ENCODE measurements at places on chromosomes 4 and X.
A peak's percentile ranks its signal among the peaks of the same experiment; 100 is the strongest.

GRCh38 chrX:100915562-100915961 lies 13.2 kb downstream of the XKRX start:
- DNase-seq, result no peak

- peak; percentile 50 for DNase-seq
Measured at GRCh38 chrX:1535241-1536041, 1.5 kb downstream of the P2RY8 start.

GRCh38 chr4:121252224-121252806 lies 88.2 kb upstream of the TNIP3 start:
- peak; percentile 70 for DNase-seq

GRCh38 chrX:133403984-133404383 lies 11.3 kb downstream of the GPC4 start:
- DNase-seq, result no peak

- DNase-seq, result no peak
Measured at GRCh38 chr4:148651991-148652390, 209.8 kb upstream of the NR3C2 start.

DNA sequence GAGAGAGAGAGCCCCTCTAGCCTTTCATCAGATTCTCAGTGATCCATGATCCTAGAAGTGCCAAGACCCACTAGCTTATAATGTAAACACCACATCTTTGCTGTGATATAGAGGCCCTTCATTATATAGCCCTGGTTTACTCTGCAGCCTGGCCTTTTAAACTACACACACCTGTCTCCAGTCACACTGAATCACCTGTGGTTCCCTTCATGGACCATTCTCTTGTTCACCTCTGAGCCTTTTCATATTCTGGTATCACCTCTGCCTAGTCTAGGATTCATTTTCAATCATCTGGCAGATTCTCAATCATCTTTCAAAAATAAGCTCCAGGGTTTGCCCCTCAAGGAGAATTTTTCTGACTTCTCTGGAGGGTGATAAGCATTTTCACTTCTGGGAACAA lies 50.0 kb upstream of the CD40LG start:
- DNase-seq, result no peak

- no peak for DNase-seq
Measured at GRCh38 chr4:106305435-106306055, 10.5 kb downstream of the TBCK start.

- peak; percentile 68 for DNase-seq
Measured at GRCh38 chr4:153153339-153153871, 50.8 kb upstream of the TRIM2 start.

DNA sequence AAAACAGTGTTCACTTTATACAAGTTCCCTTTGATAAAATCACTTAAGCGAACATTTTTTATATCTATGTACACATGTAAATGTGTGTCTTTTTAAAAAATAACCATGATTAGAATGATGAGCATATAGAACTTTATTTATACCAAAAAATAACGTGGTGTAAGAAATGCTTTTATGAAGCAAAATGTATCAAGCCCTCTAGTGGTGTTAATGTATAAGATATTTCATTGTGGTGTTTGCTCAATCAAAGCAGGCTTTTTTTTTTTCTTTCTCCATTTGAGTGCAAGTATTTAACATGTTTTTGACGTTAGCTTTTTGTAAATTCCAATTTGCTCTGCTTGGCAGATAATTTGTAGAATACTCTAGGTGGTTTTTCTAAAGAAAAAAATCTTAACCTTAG lies 2092.4 kb upstream of the TENM3 start:
- no peak for DNase-seq

DNA sequence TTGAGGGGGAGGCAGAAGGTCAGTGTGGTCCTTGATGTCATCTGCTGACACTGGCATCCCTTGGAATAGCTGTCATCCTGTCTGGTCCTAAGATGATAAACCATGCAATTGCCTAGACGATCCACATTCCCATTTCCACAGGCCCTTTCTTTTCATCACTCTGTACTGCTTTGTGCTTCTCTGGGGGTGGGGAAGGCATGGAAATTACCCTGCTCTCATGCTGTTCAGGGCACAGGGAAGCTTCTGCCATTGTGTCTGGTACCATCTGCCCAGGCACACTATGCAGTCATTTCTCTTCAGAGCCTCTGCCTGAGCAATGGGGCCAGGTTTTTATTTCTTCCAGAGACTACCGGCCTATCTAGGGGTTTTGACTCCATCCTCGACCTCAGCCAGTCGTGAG lies 49.7 kb upstream of the ELOVL6 start:
- DNase-seq, result no peak

DNA sequence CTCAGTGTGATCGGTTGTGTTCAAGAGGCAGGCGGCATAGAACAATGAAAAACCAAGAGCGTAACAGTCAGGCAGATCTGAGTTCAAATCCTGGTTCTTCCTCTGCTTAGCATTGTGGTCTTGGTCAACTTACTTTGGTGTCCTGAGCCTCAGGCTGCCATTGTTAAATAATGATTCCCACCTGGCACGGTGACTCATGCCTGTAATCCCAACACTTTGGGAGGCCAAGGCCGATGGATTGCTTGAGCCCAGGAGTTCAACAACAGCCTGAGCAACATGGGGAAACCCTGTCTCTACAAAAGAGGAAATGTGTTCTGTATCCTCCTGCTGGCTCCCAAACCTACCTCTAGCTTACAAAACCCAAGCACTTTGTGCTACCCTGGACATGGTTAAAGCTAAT lies 129.0 kb upstream of the STX18 start:
- no peak for DNase-seq

GRCh38 chr4:129046055-129046959 lies 47.0 kb downstream of the SCLT1 start:
- no peak for DNase-seq

DNA sequence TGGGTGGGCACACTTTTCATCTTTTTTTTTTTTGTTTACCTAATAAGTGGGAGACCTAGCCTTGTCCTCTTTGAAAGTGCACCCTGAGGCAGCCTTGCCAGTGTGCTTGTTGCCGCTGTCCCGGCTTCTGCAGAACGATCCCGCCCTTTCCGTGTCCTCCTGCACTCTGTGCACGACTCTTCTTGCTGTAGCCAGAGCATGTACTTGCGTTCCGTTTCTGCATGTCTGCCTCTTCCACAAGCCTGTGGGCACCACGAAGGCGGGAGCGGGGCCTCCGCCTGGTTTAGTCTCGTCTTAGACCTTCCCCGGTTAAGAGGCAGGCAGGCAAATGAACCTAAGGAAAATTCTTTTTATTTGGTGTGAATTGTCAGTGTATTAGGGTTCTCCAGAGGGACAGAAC lies 32.6 kb upstream of the TBC1D14 start:
- DNase-seq, result no peak

DNA sequence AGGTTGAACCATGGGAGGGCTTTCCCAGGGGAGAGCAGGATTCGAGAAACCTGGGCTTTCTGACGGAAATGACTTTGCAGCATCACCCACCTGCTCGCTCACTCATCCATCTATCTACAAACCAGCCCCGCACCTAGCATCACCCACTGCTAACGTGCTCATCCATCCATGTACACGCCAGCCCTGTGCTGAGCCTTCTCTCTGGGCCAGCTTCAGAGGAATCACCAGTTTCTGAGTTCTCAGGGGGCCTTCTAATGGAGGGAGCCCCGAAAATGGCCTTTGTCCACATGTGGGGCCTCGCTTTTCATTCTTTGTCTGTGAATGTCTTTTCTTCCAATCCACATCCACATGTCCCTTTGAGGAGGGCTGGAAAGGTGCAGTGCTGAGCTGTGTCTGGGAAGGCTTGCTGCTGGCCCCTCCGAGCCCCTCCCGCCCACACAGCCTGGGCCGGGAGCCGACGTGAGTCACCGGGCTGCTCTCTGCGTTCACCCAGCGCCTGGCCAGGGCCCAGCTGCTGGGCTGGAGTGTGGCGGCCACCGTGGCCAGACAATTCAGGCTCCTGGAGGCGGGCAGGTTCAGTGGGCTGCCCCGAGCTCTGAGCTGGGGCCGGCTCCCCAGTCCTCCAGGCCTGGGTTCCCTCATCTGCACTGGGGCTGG lies 14.7 kb downstream of the SORCS2 start:
- no peak for DNase-seq

- no peak for DNase-seq
Measured at GRCh38 chr4:147103403-147103946, 157.8 kb upstream of the TTC29 start.

- no peak for DNase-seq
Measured at GRCh38 chr4:149711593-149712365, 103.9 kb downstream of the IQCM start.

GRCh38 chr4:86132468-86132867 lies 227.4 kb downstream of the MAPK10 start:
- no peak for DNase-seq

DNA sequence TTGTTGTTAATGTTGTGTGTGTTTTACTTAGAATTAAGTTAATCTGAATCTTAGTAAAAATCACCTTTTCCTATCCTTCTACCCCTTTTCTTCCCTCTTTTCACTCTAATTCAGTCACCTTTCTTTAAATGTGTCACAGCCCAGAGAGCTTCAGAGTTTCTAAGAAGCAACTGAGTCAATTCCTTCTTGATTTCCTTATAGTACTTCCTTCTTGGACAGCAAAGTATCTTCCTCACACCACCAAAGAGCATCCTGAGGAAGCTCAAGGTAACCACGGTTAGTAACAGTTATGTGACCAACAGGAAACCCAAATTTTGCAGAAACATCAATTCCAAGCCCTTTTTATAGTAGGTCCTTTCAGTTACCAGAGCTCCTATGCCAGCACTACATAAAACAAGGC lies 243.2 kb upstream of the BMP3 start:
- no peak for DNase-seq

- DNase-seq, result no peak
Measured at GRCh38 chrX:10199212-10199611, 42.4 kb downstream of the CLCN4 start.

DNA sequence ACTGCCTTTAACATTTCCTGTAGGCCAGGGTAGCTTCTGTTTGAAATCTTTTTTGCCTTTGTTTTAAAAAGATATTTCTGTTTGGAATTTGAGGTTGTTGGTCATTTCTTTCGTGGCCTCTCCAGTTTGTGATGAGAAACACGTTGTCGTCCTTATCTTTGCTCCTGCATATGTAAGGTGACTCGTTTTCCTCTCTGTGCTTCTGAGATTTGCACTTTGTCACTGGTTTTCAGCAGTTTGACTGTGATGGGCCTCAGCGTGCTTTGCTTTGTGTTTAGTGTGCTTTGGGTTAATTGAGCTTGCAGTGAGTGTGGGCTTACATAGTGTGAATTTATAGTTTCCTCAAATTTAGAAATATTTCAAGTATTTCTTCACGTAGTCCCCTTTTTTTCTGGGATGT lies 81.5 kb downstream of the FAM193A start:
- no peak for DNase-seq

- DNase-seq, result no peak
Measured at GRCh38 chrX:43892336-43892870, 10.2 kb upstream of the MAOB start.

Measured in stimulated activated CD4-positive, alpha-beta T cell treated with anti-CD3 and anti-CD28 coated beads, Interleukin-2, amount 100 ng/mL, for 24 hours (primary cell).